Right cardiac atrium (tissue), 5 donors: ENCODE measurements at places on chromosomes 2 and 18. TPM values are rescaled to one million over a fixed set of nuclear protein-coding genes. Genes with fewer than 3 reads are reported as not detected.

The EMILIN1 gene
- 44.2 TPM for total RNA-seq

The COL6A3 gene
- total RNA-seq: 164 TPM

The LRRC30 gene
- not detected for total RNA-seq

The ASPRV1 gene
- total RNA-seq: 1.1 TPM

The DIPK1C gene
- total RNA-seq: 0.83 TPM

The FIGN gene
- 9.5 TPM for total RNA-seq

The GKN2 gene
- total RNA-seq: not detected

The ALKAL2 gene
- total RNA-seq: 0.20 TPM

The MYO5B gene
- 1.6 TPM for total RNA-seq

The DES gene
- 7,210 TPM for total RNA-seq

The INPP4A gene
- 15.8 TPM for total RNA-seq

The MOCOS gene
- total RNA-seq: 0.64 TPM

The IL36RN gene
- not detected for total RNA-seq

The SERPINB10 gene
- not detected for total RNA-seq

DNA sequence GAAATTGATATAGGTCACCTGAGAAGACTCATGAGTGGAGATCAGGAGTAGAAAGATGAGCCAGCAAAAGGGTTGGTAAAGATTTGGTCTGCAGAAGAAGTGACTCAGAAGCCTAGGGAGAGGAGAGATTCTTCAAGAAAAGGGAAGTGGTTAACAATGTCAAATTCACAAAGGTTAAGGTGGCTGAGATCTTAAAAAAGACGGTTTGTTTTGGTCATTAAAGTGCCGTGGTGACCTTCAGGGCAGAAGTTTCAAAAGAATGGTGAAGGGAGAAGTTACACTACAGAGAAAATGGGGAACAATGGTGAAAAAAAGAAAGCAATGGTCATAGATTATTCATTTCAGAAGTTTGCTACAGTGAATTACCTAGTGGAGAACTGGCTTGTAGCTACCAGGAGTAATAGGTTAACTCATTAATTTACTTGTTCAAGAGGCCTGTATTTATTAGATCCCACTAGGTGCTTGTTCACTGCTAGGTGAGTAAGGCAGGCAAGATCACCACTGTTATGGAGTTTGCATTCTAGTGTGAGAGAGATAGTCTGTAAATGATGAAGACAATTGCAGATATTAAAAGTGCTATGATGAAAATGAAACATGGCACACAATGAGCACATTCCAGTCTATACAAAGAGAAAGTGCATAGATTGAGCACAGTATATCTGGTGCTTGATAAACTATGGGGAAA is 43.0 kb downstream of the FBXO48 start:
- DNase-seq: no peak

DNA sequence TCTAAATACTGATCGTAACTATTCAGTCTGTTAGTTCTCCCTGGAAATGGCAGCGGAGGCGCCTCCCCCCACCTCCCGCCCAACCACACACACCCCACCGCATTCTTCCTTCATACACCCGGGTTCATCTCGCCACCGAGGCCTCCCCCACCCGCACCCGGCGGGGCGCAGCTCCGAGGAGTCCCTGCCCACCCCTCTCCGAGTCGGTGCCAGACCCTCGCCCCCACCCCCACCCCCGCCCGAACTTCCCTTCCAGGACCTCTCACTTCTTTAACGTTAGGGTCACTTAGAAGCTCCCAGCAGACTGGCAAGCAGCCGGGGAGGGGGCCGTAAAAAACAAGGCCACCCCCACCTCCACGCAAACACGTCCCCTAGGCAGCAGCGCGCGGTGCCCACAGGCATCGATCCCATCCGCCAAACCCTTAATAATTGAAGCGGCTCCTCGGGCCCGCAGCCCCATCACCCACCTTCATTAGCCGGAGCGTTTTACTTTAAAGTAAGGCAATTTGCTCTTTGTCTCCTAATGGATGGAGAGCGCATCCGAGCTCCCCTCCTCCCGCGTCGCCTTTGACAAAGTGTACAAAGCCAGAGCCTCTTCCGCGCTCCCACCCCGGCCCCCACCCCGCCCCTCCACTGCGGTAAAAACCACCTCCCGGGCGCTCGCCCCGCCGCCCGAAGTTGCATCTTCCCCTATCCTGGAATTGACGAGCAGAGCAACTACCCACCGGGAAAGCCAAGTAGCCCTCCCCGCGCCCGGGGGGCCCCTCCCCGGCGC is 624 bp downstream of the ZNF516 start:
- DNase-seq: peak; percentile 72

GRCh38 chr2:235634435-235635158 is 140.8 kb downstream of the AGAP1 start:
- no peak for DNase-seq

GRCh38 chr18:7447318-7448028 is 119.6 kb upstream of the PTPRM start:
- no peak for DNase-seq

DNA sequence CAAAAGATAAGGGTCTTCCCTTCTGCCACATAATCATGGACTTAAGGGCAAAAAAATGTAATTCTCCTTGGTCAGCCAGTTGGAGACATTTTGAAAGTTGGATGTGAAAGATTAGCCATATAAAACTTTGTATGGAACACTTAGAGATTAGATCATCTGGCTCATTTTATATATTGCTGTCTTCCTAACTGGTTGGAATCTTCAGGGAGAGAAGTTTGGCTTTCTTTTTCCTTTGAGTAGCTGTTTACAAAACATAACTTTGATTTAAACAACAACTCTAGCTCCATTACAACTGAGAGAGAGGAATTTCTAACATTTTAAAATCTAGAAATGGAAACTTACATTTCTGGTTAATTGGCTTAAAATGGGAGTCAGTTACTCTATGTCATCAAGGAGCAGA is 132.7 kb downstream of the RDH14 start:
- no peak for DNase-seq

DNA sequence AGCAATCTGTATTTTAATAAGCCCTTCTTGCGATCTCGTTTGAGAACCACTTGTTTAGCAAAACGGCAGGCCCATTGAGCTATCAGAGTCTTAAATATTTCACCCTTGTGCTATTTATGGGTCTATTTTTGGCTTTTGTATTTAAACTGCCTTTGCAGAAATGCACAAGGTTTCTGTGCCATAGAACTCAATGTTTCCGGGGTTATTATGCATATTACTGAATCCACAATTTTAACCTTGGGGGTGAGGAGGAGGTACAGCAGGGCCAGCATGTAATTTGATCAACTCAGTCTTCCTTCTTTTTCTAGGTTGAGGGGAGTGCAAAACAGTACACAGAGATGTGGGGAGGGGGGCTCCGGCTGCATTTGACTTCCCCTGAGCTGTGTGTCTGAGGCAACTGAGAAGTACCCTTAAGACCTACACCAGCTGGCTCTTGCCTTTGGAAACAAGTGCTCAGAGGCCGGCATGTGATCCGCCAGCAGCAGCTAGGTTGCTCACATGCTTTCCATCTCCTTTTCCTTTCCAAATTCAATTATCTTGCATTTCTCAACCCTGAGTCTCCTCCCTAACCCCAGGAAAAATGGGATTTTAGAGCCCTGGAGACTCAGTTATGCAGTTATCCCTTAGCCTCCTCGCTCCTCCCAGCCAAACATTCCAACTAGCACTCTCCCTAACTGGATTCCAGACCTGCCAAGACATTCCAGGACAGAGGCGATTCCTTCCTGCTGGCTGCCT is 103.0 kb downstream of the HNRNPLL start:
- DNase-seq: no peak

DNA sequence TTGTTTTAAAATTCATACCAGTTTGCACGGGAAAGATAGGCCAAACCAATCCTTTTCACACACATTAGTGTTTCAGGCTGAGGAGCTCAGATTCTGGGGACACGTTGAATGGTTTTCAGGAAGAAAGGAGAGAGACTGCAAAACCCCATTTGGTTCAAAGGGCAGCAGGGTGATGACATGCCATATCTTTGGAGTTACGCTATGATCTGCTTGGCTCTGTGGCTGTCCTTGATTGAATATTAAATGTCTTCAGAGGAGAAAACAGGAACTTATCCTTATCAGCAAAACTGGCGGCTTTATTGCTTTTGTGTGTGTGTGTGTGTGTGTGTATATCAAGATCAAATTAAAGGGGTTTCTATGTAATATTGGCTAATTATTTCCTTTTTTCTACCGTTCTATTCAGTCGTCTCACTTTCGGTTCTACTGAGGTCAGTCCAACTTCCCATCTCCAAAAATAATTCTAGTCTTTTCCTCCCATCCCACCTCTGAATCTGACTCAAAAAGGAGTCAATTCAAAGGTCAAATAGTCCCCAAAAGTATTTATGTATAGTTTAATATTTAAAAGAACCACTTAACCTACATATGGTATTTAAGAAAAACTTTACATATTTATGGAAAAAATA is 292.9 kb upstream of the CCDC68 start:
- no peak for DNase-seq

DNA sequence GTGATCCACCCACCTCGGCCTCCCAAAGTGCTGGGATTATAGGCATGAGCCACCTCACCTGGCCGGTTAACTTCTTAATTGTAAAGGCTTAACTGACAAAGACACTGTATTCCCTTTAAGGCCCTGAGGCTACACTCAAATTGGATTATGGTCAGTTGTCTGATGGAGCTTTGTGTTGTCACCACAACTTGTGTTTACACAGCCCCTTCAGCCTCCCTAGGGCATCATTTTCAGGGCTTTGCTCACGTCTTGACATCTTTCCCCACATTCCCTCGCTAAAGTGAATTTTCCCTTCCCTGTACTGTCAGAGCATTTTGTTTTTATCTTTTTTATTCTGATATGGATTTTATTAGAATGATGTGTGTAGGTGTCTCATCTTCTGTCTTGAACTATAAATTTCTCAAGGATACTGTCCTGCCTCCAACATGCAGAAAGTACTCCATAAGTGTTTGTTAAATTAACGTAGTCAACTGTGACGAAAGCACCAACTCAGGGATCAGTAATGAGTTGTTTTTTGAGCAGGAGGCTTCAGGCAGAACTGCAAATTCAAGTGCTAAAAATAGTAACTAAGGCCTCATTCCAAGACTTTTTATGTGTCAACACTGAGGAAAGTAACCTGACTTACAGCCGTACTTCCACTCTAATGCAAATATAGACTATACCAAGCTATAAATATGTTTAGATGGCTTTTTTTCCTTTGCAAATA is 77.1 kb upstream of the NARS1 start:
- DNase-seq: no peak

DNA sequence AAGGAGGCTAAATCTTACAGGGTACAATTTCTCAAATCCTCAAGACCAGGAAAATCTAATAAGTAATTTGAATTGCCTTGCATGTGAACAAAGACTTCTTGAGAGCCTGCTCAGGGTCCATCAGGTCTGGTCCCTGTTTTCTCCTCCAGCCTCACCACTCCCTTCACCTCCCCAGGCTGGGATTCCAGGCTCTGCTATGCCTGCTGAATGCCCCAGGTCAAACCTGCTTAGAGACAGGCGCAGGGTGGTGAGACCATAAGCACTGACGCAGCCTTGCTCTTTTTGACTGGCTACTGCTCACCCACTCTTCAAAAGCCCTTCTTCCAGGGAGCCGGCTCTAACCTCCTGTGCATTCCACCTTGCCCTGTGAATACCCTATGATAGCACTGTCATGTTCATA is 356.4 kb upstream of the ACVR2A start:
- no peak for DNase-seq

- no peak for DNase-seq
Measured at GRCh38 chr2:183134016-183134415, 9.8 kb downstream of the NUP35 start.

GRCh38 chr2:219020604-219021365 is 20.5 kb downstream of the CFAP65 start:
- no peak for DNase-seq

DNA sequence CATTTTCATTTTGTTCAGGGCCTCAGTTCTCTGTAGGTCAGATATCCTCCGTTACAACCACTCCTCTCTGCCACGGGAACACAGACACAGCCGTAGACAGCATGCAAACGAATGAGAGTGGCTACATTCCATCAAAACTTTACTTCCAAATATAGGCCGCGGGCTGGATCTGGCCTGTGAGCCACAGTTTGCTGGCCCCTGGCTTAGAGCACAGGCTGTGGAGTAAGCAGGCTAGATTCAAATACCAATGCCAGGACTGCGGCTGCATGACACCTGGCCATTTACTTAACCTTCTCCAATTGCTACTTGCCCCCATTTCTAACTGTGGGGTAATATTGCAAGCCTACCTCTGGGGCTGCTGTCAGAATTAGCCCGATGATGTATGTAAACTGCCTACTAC is 325.8 kb upstream of the POU3F3 start:
- no peak for DNase-seq

GRCh38 chr2:144632809-144633208 is 112.9 kb upstream of the ZEB2 start:
- DNase-seq: no peak

- DNase-seq: no peak
Measured at GRCh38 chr2:95165030-95165370, 609 bp upstream of the ZNF2 start.

- DNase-seq: no peak
Measured at GRCh38 chr2:176914371-176914770, 298.2 kb upstream of the HNRNPA3 start.

DNA sequence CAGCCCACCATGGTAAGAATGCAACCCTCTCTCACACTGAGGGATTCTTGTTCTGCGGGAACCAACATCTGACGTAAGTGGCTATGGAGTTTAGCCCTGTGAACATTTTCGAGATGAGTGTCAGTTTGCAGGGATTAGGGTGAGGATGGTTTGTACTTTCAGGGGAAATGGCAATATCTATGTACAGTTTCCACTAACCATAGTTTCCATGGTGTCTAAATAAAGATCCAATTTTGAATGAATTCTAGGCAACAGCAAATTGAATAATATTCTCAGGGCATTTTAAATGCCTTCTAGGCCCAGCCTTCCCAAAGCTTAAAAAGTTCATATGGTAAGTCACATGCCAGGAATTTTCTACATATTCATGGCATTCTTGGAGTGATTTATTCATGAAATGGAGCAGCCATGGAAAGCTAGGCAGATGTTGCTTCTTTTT is 105.4 kb upstream of the MMADHC start:
- DNase-seq: no peak

- peak; percentile 74 for DNase-seq
Measured at GRCh38 chr2:234291765-234292204, 205.1 kb downstream of the ARL4C start.

- no peak for DNase-seq
Measured at GRCh38 chr2:238739668-238740067, 108.2 kb upstream of the TWIST2 start.

- no peak for DNase-seq
Measured at GRCh38 chr2:78977661-78978145, 47.8 kb upstream of the REG3G start.

DNA sequence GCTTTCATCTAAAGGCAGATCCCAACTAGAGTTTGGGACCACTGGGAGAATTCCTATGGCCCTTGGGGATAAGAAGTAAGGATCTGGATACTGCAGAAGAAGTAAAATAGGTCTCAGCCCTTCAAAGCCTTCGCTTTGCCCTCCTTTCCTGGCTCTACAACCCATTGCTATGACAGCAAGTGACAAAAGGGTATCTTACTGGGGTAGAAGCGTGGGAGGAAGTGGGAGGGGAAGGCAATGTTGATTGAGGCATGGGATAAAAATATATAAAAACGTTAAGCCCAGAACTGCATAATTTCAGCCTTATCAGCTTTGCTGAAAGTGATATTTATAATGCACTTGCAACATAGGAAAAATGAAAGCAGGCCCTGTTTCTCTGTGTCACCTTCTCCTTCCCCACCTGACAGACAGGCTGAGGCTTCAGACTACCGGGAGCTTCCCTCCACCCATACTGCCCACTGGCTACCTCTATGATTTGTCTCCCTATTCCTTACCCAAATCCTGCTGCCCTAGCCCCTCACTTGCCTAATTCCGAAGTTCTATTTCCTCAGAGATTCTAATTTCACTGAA is 14.9 kb upstream of the SOS1 start:
- no peak for DNase-seq

- no peak for DNase-seq
Measured at GRCh38 chr2:150319658-150320555, 167.6 kb downstream of the RND3 start.
